ENCODE measurements at places on chromosomes 12 and 14.

DNA sequence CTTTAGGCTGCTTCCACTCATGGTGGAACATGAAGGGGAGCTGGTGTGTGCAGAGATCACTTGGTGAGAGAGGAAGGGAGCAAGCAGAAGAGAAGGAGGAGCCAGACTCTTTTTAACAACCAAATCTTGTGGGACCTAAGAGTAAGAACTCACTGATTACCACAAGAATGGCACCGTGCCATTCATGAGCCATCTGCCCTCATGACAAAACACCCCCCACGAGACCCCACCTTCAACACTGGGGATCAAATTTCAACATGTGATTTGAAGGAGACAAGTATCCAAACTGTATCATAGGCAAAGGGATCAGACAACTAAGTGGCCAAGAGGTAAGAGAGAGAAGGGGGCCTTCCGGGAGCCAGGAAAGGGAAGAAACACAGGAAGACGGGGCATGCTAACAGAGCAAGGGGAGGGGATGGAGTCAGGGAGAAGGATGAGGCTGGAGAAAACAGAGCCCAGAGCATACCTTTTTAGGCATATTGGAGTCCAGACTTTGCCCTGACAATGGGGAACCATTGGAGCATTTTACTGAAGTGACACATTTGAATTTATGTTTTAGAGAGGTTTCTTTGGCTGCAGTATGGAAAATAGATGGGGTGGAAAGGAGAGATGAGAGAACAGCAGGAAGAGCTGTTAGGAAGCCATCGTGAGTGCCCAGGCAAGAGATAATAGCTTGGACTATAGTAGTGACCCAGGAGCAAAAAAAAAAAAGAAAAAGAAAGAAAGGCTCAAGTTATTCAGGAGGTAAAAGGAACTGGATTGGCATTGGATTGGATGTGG lies 204.4 kb upstream of the NUDT4 start:
- peak; percentile 67 for DNase-seq

- DNase-seq, result no peak
Measured at GRCh38 chr12:28876196-28876798, 272.8 kb upstream of the FAR2 start.

- DNase-seq, result no peak
Measured at GRCh38 chr12:57698414-57698813, 4.5 kb downstream of the OS9 start.

GRCh38 chr12:108720757-108721514 lies 10.4 kb downstream of the CORO1C start:
- DNase-seq, result no peak

DNA sequence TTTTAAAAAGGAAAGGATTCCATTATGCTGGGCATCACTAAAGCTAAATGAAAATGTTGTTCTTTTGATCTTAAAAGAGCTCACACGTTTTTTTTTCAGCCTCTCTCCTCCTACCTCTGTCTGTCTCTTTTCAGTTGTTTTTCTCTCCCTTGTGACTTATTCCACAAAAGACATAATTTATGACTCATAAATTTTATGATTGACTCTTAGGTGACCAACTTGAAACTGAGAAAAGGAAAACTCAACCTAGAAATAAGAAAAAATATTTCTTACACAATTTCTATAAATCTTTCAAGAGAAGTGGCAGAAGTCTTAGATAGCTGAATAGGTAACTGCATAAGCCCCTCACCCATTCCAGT lies 227.7 kb upstream of the DDHD1 start:
- no peak for DNase-seq

DNA sequence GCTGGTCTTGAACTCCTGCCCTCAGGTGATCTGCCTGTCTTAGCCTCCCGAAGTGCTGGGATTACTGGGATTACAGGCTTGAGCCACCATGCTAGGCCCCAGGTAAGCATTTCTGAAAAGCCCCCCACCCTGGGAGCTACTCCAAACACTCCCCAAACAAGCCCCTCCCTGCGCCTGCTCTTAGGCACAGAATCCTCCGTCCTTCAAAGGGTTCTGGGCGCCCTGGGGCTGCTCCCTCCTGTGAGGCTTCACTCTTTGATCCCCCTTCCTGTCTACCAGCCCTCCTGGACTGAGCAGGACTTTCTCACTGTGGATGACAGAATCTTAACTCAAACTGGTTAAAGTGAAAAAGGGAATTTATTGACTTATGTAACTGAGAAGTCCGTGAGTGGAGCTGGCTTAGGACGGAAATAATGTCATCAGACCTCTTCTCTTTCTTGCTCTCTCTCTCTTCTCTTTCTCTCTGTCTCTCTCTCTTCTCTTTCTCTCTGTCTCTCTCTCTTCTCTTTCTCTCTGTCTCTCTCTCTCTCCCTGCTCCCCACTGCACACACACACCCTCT lies 66.9 kb upstream of the CLMN start:
- no peak for DNase-seq

- no peak for DNase-seq
Measured at GRCh38 chr14:100526057-100526456, 61.2 kb downstream of the BEGAIN start.

DNA sequence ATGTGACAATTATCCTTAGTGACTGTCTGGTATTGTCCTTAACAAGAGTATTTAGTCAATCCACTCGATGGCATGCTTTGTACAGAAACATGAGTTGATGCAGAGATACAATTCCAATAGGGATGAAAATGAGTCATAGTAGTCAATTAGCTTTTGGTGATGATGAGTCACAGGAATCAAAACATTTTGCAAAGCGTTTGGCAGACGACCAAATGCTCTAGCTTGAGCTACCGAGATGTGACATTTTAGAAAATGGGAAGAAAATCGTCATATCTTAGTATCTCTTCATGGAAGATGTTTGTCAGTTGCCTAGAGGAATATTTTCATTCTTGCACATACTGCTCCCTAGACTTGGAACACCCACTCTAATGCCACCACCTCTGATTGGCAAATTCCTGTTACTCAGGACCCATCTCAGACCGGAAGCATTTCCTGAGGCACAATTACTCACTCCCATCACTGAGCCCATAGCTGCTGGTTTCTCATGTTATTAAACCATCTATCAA lies 95.0 kb downstream of the LMNTD1 start:
- peak; percentile 92 for DNase-seq

- DNase-seq, result peak; percentile 53
Measured at GRCh38 chr12:79635676-79636075, 55.1 kb downstream of the PAWR start.

DNA sequence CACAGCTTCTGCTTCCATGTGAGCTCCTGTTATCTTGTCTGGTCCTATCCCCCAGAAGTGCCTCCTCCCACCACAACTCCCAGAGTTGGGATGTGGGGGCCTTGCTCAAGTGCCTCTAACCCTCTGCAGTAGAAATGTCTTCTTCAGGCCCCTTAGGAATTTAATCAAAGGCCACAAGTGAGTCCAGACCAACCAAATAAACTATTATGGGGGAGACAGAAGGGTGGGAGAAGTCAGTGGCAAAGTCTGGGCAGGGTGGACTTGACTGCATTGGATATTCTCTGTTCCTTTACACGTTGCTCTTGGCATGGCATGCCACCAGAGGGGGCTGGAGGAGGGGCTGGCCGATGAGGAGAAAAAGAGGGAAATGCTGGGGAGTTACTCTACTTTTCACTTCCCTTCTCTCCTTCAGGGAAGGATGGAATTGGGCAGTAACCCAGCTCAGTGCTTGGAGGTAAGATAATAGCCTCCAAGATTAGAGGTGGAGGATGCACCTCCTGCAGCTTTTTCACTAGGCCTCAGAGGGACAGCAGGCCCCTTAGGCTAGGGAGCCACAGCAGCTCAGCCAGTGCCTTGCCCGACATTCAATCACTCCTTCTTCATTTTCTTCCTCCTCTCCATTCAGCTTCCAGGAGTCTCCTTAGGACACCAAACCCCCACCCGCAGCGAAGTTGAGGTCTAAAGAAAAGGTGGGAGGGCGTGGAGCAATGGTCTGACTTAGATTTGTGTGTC lies 1.2 kb upstream of the AP1G2 start:
- no peak for DNase-seq

GRCh38 chr14:35407306-35407630 lies 2.7 kb upstream of the NFKBIA start:
- DNase-seq, result no peak

DNA sequence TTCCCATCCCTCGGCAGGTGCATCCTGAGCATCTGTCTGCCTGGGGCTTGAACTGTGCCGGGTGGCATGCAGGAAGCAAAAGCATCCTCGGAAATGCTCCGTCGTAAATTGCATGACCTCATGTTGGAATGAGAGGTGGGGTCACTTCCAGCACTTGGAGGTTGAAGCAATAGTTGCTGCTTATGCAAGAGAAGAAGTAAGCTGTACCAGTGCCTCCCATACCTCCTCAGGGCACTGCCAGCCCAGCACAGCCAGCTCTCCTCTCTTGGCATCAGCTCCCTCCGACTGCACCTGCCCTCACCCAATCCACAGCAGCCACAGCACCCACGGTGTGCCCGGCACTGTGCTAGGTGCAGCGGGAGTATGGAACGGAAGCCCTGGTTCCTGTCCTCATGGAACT lies 11.5 kb downstream of the TEAD4 start:
- DNase-seq, result no peak

DNA sequence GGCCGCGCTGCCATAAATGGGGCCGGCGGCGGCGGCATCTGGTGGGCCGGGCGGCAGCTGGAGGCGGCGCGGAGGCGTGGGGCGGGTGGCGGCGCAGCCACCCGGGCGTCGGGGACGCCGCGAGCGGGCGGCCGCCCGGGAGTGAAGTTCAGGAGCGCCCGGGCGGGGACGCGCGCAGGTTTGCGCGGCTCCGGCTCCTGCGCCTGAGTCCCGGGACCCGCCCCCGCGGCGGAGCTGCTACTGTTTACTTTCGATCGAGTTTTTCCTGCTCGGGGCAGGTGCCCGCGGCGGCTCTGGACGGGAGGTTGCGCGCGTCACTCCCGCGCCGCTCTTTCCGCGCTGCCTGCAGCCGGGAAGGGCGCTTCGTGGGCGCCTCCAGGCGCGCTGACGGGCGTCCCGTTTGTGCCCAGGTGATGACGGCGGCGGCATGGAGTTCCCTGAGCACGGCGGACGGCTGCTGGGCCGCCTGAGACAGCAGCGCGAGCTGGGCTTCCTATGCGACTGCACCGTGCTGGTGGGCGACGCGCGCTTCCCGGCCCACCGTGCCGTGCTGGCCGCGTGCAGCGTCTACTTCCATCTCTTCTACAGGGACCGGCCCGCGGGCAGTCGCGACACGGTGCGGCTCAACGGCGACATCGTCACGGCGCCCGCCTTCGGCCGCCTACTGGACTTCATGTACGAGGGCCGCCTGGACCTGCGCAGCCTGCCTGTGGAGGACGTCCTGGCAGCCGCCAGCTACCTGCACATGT lies at the start of gene ZBTB42:
ZBTB42 (plus strand) TSS at position 331 of the 749 bp plus-strand sequence; CDS start at position 428, 97 bp downstream.
- no peak for DNase-seq

- no peak for DNase-seq
Measured at GRCh38 chr12:132322206-132323132, 6.9 kb downstream of the GALNT9 start.

- DNase-seq, result peak; percentile 93
Measured at GRCh38 chr14:50726372-50727107, 58.4 kb upstream of the SAV1 start.

- DNase-seq, result no peak
Measured at GRCh38 chr12:51281202-51281924, 11.1 kb upstream of the SMAGP start.

GRCh38 chr12:15590180-15590826 lies 198.9 kb downstream of the EPS8 start:
- peak; percentile 58 for DNase-seq

DNA sequence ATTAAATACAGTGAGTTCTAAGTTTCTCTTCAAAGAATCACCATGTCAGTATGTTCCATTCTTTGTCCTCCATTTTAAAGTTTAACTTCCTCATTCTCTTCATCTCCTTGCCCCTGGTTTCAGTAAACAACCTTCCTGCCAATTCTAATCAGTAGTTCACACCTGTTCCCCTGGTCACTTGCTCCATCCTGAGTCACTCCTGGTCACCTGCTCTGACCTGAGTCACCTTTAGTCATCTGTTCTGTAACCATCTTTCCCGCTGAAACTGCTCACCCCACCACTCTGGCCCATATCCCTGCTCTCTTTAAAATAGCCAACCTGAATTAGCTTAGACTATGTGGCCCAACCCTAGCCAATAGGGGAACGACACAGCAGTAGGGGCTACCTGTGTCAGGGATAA lies 1447.4 kb upstream of the TMEM132C start:
- DNase-seq, result no peak

- DNase-seq, result no peak
Measured at GRCh38 chr14:99679543-99679942, 4.6 kb upstream of the CYP46A1 start.

GRCh38 chr14:81981307-81981675 lies 447.6 kb upstream of the SEL1L start:
- no peak for DNase-seq

DNA sequence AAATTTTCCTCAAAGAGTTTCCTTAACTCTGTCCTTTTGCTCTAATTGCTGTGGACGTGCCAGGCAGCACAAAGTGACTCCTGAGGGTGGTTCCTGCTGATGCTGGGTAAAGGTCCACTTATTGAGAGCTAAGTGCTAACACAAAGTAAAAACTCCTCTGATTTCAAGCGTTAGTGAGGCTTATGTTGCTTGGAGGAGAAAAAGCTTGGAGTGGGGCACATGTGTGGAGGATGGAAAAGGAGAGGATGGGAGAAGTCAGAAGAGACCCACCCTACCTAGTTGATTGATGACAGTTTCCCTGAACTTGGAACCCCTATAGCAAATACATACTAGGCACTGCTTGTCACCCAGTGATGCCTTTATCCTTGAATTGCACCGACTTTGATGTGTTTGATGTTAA lies 10.1 kb upstream of the SLC11A2 start:
- DNase-seq, result no peak

- no peak for DNase-seq
Measured at GRCh38 chr14:99806836-99807235, 13.6 kb downstream of the EML1 start.

- DNase-seq, result no peak
Measured at GRCh38 chr12:74891083-74891668, 318.5 kb downstream of the KCNC2 start.

- DNase-seq, result no peak
Measured at GRCh38 chr14:67424539-67424938, 12.6 kb upstream of the PLEK2 start.

DNA sequence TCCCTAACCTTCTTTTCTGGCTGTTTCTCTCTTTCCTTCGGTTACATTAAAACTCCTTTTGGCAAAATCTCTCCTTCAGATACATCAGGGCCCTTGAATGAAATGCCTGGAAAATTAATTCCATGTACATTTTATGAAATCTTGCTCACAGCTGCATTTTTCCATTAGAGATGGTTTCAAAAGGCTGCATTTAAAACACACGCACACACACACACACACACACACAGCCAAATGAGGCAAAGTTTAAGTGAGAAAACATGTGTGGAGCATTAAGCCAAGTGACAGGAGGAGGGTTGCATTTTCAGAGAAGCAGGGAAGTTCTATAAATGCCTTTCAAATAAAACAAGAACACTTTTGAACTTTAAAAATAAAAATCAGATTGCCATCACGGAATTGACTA lies 216.4 kb downstream of the LRIG3 start:
- peak; percentile 77 for DNase-seq
